HCT116 (cell line): ENCODE measurements at places on chromosomes 6 and 20. TPM values are rescaled to one million over a fixed set of nuclear protein-coding genes. Genes with fewer than 3 reads are reported as not detected.

GRCh38 chr20:2142649-2143048, 41.0 kb downstream of the STK35 start:
- H3K36me3 ChIP-seq, result no peaks in the 10 kb centered on the region; the same call in 1 of the 2 replicates
- DNase-seq, result no peak
- H3K27me3 ChIP-seq, result no peaks in the 10 kb centered on the region
- H3K27ac ChIP-seq, result no peak overlapping the region
- H3K4me3 ChIP-seq, result no peak overlapping the region

DNA sequence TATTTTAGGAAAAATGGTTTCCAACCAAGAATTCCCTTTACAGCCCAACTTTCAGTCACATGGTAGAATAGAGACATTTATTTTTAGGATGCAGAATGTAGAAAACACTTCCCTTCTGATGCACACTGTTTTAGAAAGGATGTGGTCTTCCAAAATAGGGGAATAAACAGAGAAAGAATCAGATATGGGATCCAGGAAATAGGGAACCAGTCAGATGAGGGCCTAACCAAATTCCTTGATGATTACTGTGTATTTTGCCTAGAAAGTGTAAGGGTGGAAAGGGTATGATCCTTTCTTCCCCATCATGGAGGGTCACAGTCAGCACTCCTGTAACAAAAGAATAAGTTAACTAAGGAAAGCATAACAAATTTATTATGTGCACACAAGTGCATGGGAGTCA, 27.4 kb downstream of the SLX4IP start:
- H3K4me1 ChIP-seq, result peaks cover 6% of the 10 kb centered on the region
- H3K27ac ChIP-seq, result no peak overlapping the region
- no peaks in the 10 kb centered on the region for H3K27me3 ChIP-seq
- no peaks in the 10 kb centered on the region for H3K36me3 ChIP-seq
- DNase-seq, result no peak

DNA sequence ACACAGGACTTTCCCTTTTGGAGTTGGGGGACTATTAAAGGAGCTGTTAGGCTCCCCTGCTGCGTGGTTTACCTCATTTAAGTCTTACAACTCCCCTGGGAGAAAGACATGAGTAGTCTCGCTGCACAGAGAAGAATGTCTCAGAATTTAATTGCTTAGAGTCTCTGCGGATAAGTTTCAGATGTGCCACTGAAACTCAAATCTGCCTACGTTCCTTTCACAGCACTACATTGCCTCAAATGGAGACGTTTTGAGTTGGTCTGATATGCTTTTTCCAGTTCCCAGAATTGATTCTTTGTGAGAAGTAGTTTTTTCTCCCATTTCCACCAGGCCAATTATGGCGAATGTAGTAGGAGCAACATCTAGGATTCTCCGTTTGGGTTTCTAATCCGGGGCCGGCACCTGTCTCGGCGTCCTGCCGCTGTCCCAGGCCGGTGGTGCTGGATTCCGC, 532 bp upstream of the SLC35F1 start:
- H3K4me3 ChIP-seq, result no peak overlapping the region
- no peak overlapping the region for H3K27ac ChIP-seq
- no peaks in the 10 kb centered on the region for H3K4me1 ChIP-seq
- no peaks in the 10 kb centered on the region for H3K36me3 ChIP-seq
- no peak for DNase-seq

SUMO4 gene
- total RNA-seq, result 1.6 TPM

DNA sequence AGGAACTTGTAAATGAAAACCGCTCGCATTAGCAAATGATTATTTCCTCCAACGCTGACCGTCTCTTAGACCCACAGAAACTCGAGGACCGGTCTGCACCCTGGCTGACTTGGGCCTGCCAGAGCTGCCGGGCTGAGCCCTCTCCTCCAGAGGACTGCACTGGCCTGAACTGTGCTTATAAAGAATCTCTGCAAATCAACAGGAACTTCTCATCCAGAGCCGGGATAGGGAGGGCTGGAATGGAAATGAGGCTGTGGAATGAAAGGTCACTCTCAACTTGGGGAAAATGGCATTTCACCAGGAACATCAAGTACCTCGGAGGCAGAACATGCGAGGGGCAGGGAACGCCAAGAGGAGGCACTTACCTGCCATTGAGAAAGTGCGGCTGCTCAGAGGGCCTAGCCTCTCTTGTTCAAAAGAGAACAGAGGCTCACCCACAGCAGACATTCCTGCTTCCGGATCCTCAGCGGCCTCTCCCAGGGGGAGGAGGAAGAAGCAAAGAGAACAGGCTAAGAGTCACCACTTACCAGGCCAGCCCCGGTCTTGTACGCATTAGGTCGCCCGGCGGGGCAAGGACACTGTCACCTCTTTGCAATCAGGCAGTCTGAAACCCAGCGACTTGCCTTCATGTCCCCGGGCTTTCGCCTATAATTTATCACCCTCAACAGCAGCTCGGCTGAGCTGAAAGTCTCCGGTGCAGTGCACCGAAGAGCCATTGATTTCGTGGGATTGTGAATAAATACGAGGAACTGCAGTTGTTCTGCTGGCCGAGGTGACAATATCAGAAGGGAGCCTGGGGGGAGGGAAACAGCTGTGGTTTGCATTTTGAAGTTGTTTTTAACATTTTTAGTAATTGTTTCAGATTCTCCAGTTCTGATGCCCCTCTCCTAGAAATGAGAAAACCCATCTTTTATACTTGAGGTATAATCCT, 37.6 kb downstream of the ZMYND8 start:
- H3K27ac ChIP-seq, result peak overlapping the region; percentile 92
- H3K4me3 ChIP-seq, result peak overlapping the region; percentile 41
- peaks cover 100% of the 10 kb centered on the region for H3K4me1 ChIP-seq
- no peak for DNase-seq
- H3K27me3 ChIP-seq, result no peaks in the 10 kb centered on the region

ETV7 gene
- 1.0 TPM for total RNA-seq

DEFB124 gene
- total RNA-seq, result not detected

TEAD3 gene
- total RNA-seq, result 21.8 TPM

GRCh38 chr20:48613926-48614325, 213.9 kb downstream of the PREX1 start:
- H3K4me3 ChIP-seq, result no peak overlapping the region
- DNase-seq, result no peak
- H3K27ac ChIP-seq, result no peak overlapping the region
- H3K36me3 ChIP-seq, result no peaks in the 10 kb centered on the region
- H3K4me1 ChIP-seq, result no peaks in the 10 kb centered on the region
- H3K27me3 ChIP-seq, result peaks cover 6% of the 10 kb centered on the region; the same call in 1 of the 2 replicates

DNA sequence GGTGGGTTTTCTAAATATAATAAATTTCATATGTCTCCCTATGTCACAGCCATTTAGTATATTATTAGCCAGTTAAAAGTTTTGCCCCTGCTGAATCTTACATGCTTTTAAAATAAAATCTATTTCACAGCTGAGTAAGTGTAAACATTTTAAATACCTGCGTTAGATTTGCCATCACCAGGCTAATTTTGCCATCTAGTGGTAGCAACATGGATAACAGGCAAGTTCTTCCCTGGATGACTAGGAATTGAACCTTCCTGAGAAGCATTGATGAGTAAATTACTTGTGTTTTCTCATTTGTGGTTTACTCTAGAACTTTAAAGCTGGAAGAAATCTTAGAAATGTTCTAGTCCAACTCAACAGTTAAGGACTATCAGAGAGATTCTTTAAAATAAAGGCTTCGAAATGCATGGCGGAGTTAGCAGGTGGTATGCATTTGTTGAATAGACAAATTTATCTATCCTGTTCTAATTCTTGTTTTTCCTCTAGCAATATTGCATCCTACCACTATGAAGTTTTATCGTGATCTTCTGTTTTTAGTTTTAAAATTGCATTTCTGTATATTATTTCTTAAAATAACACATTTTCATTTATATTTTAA, 2.6 kb downstream of the PRSS35 start:
- no peak overlapping the region for H3K27ac ChIP-seq
- no peak overlapping the region for H3K4me3 ChIP-seq
- H3K27me3 ChIP-seq, result no peaks in the 10 kb centered on the region
- no peaks in the 10 kb centered on the region for H3K36me3 ChIP-seq
- H3K4me1 ChIP-seq, result no peaks in the 10 kb centered on the region

DNA sequence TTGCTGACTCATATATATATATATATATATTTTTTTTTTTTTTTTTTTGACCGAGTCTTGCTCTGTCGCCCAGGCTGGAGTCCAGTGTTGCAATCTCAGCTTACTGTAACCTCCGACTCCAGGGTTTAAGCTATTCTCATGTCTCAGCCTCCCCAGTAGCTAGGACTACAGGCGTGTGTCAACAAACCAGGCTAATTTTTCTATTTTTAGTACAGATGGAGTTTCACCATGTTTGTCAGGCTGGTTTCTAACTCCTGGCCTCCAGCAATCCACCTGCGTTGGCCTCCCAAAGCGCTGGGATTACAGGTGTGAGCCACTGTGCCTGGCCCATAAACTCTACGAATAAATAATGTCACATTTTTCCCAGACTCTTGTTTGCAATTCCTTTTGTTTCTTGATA, 4.8 kb downstream of the LRP11 start:
- no peaks in the 10 kb centered on the region for H3K27me3 ChIP-seq
- no peak overlapping the region for H3K4me3 ChIP-seq
- no peak for DNase-seq
- H3K36me3 ChIP-seq, result no peaks in the 10 kb centered on the region

C6orf136 gene
- total RNA-seq, result 34.8 TPM

DNA sequence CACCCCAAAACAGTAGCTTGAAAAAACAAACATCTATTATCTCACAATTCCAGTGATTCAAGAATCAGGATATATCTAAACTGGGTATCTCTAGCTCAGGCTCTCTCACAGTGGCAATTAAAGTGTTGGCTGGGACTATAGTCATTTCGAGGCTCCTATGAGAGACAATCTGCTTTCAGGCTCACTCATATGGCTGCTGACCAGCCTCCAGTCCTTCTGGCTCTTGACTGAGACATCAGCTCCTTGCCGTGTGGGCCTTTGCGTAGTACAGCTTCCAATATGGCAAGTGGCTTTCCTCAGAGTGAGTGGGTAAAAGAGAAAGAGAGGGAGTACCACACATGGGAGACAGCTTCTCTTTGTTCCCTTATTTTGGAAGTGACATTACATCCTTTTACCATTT, 327.2 kb downstream of the CENPW start:
- DNase-seq, result no peak
- H3K4me3 ChIP-seq, result no peak overlapping the region
- H3K36me3 ChIP-seq, result no peaks in the 10 kb centered on the region
- no peaks in the 10 kb centered on the region for H3K4me1 ChIP-seq
- no peaks in the 10 kb centered on the region for H3K27me3 ChIP-seq

DNA sequence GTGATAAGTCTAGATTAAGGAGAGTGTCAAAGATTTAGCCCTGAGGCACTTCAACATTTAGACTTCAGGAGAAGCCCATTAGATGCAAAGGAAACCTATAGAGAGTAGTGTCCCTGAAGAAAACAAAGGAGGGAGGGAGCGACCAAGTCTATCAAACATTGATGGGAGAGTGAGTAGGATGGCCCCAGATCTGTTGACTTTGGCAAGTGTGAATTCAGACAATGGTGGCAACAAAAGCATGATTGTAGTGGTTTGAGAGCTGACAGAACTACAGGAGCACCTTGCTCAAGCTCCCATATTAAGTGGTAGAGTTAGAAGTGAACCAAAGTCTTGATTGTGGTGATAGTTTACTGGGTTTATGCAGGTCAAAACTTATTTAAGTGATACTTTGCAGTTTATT, 979 bp upstream of the ABCF1 start:
- H3K27ac ChIP-seq, result no peak overlapping the region
- H3K27me3 ChIP-seq, result no peaks in the 10 kb centered on the region

DNA sequence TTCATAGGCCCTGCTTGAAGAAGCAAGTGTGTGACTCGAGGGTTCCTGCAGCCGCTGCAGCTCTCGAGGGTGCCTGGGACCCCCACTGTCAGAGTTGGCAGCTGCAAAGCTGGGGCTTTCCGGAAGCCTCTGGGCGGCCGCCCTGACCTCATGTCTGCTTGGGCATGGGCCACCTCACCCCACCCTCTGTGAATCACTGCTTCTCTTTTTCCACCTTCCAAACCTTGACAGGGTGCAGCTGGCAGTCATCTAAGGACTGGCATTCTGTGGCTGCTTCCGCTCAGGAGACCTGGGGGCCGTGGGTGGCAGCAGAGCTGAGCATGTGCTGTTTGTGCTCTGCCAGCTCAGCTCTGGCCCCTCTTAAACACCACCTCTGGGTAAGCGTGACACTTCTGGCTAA, 32.0 kb downstream of the ERMARD start:
- no peak overlapping the region for H3K4me3 ChIP-seq
- H3K4me1 ChIP-seq, result no peaks in the 10 kb centered on the region
- no peaks in the 10 kb centered on the region for H3K27me3 ChIP-seq
- no peaks in the 10 kb centered on the region for H3K36me3 ChIP-seq

DNA sequence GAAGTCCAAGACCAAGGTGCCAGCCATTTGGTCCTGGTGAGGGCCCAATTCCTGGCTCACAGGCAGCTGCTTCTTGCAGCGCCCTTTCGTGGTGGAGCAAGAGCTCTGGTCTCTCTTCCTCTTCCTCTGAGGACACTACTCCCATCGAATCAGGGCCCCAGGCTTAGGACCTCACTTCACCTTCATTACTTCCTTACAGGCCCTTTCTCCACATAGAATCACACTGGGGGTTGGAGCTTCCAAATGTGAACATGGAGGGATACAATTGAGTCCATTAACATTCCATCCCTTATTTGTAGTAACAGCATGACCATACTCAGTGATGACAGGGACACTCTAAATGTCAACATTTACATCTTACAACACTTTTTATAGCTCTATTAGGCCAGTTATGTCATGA, 2.3 kb downstream of the RAMACL start:
- no peak for DNase-seq
- H3K4me1 ChIP-seq, result peaks cover 7% of the 10 kb centered on the region
- no peak overlapping the region for H3K4me3 ChIP-seq
- no peaks in the 10 kb centered on the region for H3K27me3 ChIP-seq
- no peaks in the 10 kb centered on the region for H3K36me3 ChIP-seq

DNA sequence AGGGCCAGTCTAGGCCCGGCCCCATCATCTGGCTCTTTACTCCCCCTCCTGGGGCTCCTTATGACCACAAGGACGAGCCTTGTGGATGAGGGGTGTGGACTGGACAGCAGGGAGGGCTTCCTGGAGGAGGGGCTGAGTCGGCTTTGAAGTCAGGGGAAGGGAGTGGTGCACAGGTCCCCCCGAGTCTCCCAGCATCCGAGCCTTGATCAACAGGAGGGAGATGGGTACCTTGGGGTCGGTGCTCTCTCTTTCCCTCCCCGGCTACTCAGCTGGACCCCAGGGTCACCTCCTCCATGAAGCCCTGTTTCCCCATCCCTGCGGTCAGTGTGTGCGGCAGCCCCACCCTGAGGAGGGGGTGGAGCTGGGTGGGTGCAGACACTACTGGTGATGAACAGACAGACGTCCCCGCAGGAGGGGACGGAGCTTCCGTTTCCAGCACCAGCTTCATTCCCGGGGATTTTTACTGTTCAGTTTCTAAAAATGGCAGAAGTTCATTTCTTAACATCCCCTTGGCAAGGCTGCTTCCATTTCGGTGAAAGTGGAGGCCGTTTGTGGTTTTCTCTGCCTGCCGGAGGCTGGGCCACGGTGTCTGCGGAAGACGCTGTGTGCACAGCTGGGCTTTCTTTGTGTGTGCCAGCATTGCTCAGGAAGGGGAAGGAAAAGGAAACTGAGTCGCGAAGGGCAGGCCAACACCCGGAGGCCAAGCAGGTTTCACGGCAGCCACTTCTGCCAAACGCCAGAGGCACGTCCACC, 19.6 kb downstream of the NTSR1 start:
- H3K27me3 ChIP-seq, result no peaks in the 10 kb centered on the region
- peaks cover 19% of the 10 kb centered on the region for H3K36me3 ChIP-seq
- H3K4me1 ChIP-seq, result peaks cover 27% of the 10 kb centered on the region
- DNase-seq, result no peak
- H3K4me3 ChIP-seq, result no peak overlapping the region

C20orf204 gene
- 2.5 TPM for total RNA-seq

LAMA2 gene
- total RNA-seq, result 8.2 TPM
